ENCODE measurements at places on chromosomes 13 and 19.

DNA sequence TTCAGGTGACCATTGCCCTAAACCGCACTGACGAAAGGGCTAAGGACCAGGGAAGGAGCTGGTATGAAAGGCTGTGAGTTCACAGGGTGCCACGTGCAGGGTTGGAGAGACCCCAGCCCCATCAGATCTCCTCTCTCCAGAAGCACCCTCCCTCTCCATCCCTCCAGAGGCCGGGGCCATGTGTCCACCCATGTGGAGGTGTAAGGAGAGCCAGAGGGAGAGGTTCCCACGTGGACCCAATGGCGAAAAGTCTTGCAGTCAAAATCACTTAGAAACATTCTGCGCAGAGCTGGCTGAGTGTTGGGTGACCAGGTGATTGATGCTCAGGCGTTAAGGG lies 168.3 kb downstream of the COL4A1 start:
- DNase-seq: no peak

DNA sequence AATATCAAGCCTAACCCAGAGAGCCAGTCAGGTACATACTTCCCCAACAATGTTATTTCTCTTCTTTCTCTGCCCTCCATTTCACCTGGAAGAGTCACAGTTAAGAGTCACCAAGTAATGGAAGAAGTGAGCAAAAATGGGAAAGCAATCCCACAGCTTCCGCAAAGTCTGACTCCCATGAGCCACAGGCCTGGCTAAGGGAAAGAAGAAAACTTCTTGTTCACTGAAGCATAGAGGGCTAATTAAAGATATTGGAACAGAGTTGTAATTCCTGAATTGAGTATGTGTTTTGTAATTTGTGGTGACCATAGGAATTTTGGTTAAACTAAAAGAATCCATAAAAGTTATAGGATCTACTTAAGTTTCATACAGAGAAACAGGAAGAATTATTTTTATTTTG lies 830.9 kb upstream of the PCDH20 start:
- no peak for DNase-seq

DNA sequence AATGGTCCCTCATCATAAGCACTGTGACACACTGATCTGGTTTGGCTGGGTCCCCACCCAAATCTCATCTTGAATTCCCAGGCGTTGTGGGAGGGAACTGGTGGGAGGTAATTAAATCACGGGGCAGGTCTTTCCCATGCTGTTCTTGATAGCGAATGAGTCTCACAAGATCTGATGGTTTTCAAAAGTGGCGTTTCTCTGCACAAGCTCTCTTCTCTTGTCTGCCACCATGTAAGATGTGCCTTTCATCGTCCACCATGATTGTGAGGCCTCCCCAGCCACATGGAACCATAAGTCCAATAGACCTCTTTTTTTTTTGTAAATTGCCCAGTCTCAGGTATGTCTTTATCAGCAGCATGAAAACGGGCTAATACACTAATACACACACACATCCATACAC lies 6.9 kb upstream of the GPR4 start:
- no peak for DNase-seq

GRCh38 chr19:6516018-6516658 lies 14.0 kb upstream of the TUBB4A start:
- peak; percentile 94 for DNase-seq

GRCh38 chr19:2207008-2207407 lies 29.1 kb downstream of the PLEKHJ1 start:
- DNase-seq: no peak

GRCh38 chr13:40981949-40982348 lies 37.2 kb downstream of the ELF1 start:
- no peak for DNase-seq

GRCh38 chr19:1213391-1214286 lies 8.1 kb downstream of the STK11 start:
- DNase-seq: no peak

DNA sequence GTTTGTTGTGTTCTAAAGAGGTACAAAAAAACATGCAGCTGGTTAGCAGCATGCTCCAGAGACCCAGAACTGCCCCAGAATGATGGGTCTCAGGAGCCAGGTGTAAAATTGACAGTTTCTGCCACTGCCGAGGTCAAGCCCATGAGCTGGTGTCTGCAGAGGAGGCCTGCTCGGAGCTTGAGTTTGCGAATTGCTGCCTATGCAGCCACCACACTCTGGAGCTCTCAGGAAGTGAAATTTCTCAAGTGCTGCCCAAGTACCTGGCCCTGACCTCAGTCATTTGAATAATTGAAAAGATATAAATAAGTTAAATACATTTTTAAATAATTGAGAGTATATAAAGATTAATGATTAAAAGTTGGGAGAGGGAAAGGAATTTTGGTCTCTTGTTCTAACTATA lies 66.4 kb downstream of the ZAR1L start:
- DNase-seq: no peak

DNA sequence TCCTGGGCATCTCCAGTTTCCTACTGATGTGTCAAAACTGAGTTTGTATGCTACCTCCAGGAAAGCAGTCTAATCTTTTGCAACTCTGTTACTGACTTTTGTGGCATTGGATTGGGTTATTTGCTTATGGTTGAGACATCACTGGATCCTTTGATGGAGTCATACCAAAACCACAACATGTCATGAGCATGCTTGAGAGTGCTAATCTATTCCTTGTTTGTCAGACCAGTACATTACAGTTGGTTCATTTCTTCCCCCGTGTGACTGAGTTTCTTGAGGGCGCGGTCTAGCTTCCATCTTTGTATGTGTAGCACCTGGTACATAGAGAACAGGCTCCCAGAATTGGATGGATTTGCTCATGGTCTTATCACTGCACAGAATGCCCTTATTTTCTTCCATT lies 43.2 kb downstream of the SUGT1 start:
- DNase-seq: no peak

DNA sequence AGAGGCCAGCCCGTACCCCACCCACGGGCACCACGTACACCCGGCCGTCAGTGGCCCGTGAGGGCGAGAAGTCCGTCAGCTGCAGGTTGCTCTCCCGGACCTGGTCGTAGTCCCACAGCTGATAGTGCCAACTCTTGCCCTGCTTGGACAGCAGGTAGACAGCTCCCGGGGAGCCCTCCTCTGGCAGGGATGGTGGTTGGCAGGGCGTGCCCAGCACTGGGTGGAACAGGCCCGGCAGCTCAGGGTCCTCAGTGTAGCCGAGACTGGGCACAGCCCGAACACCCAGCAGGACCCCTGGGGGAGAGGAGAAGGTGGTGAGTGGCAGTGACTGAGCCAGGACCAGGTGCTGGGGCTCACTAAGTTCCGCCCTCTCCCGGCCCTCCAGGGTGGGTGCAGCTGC lies 7.8 kb downstream of the ACTMAP start:
- DNase-seq: no peak

DNA sequence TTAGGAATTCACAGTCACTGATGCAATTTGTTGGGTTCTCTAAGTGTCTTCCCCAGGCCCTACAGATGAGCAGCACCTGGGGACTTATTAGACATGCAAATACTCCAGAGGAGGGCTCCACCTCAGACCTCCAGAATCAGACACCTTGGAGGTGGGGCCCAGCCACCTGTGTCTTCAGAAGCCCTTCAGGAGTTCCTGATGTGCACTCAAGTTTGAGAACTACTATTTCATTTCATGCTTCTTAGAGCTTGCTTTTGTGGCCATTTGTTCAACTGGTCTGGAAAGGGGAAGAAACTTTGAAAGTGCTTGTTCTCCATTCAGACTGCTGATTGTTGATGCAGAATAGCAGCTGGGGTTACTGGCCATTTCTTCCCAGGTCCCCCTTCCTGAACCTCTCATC lies 472.0 kb downstream of the COG6 start:
- no peak for DNase-seq

DNA sequence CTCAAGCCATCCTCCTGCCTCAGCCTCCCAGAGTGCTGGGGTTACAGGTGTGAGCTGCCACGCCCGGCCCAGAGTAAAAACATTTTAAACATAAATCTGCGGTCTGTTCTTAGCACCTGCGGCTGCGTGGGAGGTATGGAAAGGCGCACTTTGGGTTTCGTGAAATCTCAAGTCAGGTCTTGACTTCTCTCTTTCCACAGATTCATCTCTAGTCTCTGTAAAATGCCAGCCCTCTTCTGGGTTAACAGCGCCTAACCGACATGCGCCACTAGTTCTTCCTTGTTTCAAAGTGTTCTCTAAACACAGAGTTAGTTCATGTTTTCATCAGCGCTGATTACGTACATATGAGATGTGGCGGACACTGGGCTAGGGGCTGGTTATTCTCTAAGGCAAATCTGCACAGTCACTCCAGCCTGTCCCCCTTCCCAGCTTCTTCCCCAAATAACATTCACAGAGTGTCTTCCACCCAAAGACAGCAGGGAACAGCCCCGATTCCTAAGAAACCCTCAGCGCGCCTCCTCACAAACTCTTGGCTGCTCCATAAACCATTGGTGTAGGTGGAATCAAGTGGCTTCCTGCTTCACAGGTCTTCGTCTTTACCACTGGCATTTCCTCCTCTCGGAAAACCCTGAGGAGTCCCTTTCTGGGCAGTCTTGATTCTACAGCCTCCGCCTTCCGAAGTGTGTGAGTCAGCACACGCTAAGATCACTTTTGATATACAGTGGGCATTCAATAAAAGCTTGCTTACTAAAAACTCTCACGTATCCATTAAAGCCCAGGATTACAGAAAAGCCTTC lies 1.4 kb downstream of the PARP4 start:
- no peak for DNase-seq

DNA sequence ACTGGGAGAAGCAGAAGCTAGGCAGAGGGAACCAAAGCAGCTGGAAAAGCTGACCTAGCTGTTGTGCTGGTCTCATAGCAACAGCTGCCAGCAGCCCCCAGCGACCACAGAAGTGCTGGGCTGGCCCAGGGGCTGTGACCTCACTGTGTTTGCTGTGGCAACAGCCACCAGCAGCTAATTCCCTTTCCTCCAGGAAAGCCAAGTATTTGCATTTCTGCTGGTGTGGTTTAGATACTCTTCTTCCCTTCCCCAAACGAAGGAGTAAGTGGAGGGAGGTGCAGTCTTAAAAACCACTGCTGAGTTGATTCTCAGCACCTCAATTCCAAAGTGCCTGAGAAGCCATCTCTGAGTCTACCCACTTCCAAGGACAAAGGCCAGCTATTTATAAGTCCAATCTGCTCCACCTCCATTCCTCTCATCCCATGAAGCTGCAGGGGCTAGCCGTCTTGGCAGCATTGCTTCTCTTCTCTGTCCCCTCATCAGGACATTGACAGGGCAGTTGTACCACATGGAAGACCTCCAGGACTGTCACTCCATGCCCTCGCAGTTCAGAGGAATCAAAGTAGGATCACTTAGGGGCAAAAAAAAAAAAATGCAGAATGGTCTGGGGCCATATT lies 11.5 kb upstream of the CCDC97 start:
- DNase-seq: peak; percentile 86

DNA sequence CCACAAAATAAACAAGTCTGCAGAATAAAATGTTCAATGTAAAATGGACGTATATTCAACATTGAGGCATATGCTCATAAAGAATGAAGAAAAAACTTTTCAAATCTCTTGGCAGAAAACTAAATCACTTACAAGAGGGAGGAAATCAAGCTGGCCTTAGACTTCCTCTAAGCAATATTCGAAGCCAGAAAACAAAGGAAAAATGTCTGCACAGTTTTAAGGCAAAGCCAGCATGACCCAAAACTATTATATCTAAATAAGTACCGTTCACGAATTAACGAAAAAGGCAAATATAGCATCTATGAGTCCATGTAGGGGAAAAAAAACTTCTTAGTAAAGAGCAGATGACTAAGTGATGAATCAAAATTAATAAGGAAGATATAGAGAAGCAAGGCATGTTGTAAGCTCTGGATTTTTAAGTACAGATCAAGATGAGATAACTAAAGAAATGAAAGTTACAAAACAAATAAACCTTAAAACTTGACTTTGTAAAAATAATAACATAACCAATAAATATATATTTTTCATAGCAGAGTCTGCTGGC lies 101.3 kb downstream of the KCNRG start:
- DNase-seq: no peak

GRCh38 chr13:80586356-80586755 lies 245.4 kb upstream of the SPRY2 start:
- DNase-seq: no peak

DNA sequence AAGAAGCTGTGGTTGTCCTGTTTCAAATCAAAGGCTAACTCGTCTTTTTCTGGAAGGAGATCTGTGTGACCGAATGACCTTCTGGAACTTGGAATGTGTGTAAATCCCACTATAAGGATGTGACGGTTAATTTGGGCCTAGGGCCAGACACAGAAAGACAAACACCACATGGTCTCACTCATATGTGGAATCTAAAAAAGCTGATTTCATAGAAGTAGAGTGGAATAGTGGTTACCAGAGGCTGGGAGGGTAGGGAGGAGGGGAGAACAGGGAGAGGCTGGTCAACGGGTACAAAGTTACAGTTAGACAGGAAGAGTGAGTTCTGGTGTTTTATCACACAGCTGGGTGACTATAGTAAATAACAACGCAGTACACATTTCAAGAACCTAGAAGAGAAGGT lies 39.3 kb upstream of the RGCC start:
- no peak for DNase-seq

DNA sequence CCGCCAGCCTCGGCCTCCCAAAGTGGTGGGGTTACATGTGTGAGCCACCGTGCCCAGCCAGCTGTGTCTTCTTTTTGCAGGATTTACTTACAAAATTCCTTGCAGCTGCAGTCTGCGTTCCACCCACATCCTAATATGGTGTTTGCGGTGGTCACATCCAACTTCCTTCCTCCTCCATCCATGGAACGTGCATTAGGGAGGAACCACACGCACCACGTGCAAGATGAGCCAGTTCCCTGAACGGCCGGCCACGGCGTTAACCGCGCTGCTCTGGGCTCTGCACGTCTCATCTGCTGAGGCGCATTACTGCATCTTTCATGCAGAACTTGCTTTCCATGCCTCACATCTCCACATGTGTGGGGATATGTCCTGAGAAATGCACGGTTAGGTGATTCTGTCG lies 13.0 kb upstream of the SIGLEC11 start:
- DNase-seq: no peak

DNA sequence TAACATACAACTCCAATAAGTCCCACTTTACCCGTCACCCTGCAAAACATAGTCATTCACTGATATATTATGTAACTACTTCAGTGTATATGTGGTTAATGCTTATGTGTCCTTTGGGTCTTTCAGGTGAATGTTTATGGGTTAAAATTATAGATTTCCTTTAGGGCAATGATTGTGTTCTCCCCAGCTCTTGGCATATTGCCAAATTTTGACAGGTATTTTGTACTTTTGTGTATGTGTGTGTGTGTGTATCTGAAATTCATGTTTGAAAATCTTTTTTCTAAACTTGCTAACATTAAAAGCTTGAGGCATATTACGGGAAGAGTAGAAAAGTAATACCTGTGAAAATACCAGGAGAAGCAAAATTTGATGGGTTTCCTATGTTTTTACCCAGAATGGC lies 8.2 kb downstream of the CDK8 start:
- DNase-seq: no peak
